ENCODE measurements at places on chromosomes 2 and 18.

GRCh38 chr18:73739098-73739497 is 408.5 kb downstream of the FBXO15 start:
- DNase-seq, result no peak

GRCh38 chr2:172376505-172377125 is 50.8 kb upstream of the ITGA6 start:
- DNase-seq, result no peak

DNA sequence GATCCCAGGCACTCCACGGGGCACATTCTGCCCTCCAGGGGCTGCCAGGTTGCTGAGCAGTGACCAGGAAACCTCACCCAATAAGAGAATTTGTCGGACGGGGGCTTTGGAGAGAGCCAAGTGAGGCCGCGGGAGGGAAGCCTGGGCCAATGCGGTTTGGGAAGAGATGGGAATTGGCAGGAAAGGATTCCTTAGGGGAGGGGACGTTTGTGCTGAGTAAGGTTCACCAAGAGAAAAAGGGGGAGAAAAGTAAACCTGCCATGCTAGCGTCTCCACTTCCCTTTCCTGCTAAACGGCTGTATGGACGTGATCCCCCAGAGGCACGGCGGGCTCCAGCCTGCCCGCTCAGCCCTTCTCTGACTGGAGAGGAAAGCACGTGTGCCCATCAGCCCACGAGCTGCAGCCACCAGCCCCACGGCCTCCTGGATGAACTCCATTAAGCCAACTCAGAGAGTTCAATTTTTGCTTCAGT is 194.4 kb upstream of the ID2 start:
- DNase-seq, result no peak

DNA sequence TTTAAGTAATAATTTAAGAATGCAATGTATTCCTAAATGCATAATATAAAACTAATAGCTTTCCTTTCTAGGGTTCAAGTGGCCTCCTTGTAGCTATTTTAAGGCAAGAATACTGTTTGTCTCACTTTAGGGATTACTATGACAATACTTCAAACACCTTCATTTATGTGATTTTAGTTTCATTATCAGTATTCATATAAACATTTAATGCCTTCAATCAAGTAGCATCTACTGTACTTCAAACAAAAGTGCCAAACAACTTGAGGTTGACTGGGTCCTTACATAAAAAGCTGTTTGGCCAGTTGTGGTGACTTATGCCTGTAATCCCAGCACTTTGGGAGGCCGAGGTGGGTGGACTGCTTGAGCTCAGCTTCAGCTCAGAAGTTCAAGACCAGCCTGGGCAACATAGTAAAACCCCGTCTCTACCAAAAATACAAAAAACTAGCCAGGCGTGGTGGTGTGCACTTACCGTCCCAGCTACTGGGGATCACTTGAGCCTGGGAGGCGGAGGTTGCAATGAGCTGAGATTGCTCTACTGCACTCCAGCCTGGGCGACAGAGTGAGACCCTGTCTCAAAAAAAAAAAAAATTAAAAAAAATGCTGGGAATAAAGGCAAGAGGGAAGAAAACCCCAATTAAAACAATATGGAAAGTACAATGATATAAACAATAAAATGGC is 9.3 kb downstream of the MEX3C start:
- DNase-seq, result no peak

- no peak for DNase-seq
Measured at GRCh38 chr2:65107530-65107929, 22.4 kb downstream of the RAB1A start.

GRCh38 chr2:168650781-168651180 is 151.7 kb upstream of the NOSTRIN start:
- DNase-seq, result no peak

DNA sequence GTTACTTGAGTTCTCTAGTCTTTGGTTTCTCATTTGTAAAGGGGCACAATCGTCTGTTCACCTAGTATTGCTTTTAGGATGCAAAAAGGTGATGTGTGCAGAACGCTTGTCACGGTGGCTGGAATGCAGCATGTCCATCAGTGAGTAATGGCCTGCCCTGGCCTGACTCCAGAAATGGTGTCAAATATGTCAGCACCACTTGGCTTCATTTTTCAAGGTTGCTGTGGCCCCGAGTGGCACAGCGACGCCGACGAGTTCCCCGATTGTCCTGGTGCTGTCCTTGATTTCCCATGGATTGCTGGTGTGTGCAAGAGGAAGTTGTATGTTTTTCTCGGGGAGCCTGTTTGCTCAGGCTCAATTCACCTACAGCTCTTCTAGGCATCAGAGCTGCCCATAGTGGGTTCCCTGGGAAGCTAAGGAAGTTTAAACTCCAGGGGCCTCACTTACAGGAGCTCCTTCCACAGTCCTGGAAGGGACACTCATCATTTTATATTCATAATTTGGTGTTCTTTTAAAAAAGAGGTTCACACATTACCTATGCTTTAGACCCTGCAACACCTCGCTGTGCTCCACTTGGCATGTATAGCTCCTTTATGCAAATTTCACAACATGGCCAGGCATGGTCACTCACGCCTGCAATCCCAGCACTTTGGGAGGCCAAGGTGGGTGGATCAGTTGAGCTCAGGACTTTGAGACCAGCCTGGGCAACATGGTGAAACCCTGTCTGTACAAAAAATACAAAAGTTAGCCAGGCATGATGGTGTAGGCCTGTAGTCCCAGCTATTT is 25.6 kb upstream of the ZNF407 start:
- no peak for DNase-seq

DNA sequence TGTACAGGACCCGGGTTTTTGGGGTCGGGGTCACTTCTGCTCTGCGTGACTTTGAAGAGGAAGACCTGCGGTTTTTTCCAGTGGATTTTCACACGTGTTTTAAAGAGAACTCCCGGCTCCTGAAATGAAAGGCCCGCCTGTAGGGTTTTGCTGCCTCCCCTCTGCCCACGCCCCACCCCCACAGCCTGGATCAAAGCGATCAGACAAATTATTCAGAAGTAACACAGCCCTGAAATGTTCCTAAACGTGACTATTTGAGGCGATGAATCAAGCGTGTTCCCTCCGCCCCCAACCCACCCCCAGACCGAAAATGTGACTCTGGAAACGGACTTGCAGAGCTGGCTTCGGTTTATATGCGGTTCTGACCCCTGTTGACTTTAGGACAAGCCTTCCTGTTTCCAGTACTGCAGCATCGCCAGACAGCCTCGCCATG is 28.7 kb upstream of the SMIM21 start:
- no peak for DNase-seq

DNA sequence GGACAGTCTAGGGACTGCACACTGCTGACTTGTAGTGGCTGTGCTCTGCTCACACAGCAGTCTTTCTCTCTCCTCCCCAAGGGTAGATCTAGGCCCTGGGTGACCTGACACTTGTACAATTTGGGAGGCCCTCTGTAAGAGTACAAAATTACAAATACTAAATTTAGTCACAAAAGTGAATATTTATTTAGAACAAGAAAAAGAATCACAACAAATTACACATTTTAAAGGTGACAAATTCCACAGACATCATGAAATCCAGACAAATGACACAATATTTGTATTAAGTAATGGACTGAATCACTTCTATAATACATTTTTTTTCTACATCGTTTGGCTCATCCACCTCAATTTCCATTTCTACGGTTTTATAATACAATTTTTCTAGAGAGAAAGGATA is 496.4 kb downstream of the TXNL1 start:
- DNase-seq, result no peak

GRCh38 chr2:241291977-241292376 is 23.5 kb downstream of the HDLBP start:
- no peak for DNase-seq

- no peak for DNase-seq
Measured at GRCh38 chr2:154488801-154489200, 209.7 kb upstream of the KCNJ3 start.

GRCh38 chr18:55861266-55861665 is 273.3 kb upstream of the TCF4 start:
- DNase-seq, result no peak

DNA sequence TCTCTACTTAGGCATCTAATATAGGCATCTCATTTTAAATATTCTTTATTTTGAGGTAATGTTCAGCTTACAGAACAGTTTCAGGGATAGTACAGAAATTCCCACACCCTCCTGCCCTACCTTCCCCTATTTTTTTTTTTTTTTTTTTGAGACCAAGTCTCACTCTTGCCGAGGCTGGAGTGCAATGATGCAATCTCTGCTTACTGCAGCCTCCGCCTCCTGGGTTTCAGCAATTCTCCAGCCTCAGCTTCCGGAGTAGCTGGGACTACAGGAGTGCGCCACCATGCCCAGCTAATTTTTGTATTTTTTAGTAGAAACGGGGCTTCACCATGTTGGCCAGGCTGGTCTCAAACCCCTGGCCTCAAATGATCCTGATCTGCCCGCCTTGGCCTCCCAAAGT is 97.6 kb downstream of the EPB41L5 start:
- DNase-seq, result no peak

- DNase-seq, result no peak
Measured at GRCh38 chr2:20501974-20502373, 55.1 kb downstream of the RHOB start.

GRCh38 chr2:215797676-215798075 is 215.7 kb downstream of the MREG start:
- no peak for DNase-seq

DNA sequence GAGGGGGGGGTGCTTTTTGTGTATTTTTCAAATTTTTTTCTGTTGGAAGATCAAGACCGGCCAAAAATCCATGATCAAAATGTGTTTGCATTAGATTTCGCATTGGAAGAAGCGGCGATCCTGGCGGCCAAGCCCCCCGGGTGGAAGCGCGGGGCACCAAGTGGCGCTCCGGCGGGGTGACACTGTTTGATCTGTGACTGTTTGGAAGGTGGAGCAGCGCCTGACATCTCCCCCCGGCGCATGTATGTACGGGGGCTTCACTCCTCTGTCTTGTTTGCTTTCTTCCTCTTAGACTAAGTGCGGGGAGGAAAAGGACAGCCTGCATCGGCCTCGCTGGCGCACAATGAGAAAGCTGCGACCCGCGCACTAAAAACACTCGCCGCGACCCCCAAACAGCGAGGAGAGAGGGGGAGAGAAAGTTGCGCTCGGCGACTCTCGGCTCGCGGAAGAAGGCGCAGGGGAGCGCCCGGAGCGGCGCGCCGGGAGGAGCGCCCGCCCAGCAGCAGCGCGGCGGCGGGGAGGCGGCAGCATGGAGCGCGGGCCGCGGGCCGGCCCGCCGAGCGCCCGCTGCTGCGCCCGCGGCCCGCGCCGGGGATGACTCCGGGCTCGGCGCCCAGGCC is 515 bp downstream of the TSHZ1 start:
- DNase-seq, result no peak

GRCh38 chr2:11573418-11574175 is 39.8 kb downstream of the GREB1 start:
- no peak for DNase-seq
